ENCODE measurements at places on chromosomes 2 and 18. TPM values are rescaled to one million over a fixed set of nuclear protein-coding genes. Genes with fewer than 3 reads are reported as not detected.

Gene CRYGD
- not detected for total RNA-seq

Gene COQ10B
- 64.2 TPM for total RNA-seq

Gene SPR
- 15.8 TPM for total RNA-seq

Gene ICOS
- not detected for total RNA-seq

Gene SERPINB11
- not detected for total RNA-seq

GRCh38 chr2:241230435-241230834 lies 42.0 kb downstream of the ANO7 start:
- no peak for DNase-seq

DNA sequence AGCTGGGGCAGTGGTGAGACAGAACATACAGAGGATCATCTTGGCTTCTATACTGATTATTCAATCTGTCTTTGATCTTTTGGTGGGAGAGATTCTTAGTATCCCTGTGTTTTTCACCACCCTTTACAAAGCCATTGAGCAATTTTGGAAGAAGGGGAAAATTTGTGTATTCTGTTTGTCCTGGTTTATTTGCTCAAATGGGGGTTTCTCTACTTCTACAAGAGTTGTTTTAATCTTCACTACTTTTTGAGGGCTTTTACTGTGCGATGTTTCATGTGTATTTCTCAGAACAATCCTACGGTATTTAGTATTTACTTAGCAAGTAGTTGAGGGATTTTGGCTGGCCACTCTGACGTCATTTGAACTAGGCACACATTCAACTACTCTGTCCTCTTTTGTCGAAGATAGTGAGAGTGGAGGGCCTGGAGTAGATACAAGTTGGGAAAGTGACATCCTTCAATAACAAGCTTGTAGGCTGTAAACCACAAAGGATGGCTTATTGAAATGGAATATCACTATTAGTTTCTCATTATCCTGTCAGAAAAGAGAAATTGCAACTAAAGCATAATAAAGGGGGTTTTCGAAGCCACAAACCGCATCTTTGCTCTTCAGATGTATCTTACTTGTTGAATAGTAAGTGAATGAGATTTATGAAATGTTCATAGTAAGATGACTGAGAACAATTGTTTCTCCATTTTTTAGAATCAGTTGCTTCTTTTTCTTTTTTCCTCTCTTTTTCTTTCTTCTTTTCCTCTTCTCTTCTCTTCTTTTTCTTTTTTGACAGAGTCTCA lies 24.8 kb downstream of the FMNL2 start:
- peak; percentile 17 for DNase-seq

DNA sequence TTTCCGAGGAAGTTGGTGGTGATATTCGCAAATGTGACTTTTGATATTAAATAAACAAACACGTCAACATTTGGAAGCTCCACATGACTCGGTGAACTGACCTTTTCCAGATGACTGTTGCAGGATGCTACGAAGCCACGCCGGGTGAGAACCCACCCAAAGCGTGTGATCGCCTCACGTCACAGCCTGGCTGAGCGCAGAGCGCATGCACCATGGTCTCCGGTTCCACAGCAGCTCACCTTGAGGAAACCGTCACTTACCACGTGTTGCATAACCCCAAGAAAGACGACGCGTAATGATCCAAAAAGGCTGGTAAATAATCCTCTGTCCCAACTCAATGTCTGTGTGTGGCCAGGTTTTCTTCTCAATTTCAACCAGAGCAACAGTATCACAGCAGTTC lies 64.5 kb upstream of the CTDP1 start:
- no peak for DNase-seq

DNA sequence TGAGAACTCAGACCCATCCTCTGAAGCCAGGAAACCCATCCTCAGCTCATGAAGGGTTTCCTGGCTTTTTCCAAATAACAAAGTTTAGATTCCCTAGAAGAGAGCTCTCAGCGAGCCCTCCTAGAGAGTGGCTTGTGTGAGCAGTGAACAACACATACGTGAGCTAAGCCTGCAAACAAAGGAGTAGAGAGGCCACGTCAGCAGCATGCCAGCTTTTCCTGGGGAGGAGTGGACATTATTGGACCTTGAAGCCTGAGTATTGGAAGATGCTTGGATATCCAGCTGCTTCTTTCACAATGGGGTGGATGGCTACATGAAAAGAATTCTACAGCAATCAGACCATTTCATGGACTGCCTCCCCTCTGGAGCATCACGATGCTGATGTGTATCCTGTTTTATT lies 21.1 kb downstream of the KIF5C start:
- no peak for DNase-seq

DNA sequence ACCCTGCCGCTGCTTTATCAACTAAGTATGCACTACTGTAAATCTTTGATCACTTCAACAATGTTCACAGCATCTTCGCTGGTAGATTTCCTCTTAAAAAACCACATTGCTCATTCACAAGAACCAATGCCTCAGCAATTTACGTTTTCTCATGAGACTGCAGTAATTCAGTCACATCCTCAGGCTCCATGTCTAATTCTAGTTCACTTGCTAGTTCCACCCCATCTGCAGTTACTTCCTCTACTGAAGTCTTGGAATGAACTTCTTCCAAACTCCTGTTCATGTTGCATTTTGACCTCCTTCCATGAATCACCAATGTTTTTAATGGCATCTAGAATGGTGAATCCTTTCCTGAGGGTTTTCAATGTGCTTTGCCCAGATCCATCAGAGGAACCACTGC lies 35.8 kb downstream of the PRELID3A start:
- DNase-seq, result peak; percentile 14

DNA sequence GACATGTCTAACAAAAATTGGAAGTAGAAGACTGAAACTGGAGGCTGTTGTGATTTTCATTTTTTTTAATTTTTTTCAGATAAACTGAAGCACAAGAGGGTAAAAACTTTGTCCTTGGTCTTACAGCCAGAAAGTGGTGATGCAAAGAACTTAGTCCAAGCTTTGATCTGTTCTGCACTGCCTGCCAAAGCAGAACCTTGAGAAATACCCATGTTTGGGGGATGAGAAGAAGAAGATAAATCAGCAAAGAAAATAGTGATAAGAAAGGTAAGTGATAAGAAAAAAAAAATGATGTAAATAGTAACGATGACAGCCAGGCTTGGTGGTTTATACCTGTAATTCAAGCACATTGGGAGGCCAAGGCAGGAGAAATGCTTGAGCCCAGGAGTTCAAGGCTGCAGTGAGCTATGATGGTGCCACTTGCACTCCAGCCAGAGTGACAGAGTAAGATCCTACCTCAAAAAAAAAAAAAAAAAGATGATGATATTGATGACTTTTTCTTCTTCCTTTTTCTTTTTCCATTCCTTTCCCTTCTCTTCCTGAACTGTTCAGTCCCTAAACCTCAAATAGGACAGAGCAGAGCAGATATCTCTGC lies 14.6 kb upstream of the NOSTRIN start:
- DNase-seq, result no peak

DNA sequence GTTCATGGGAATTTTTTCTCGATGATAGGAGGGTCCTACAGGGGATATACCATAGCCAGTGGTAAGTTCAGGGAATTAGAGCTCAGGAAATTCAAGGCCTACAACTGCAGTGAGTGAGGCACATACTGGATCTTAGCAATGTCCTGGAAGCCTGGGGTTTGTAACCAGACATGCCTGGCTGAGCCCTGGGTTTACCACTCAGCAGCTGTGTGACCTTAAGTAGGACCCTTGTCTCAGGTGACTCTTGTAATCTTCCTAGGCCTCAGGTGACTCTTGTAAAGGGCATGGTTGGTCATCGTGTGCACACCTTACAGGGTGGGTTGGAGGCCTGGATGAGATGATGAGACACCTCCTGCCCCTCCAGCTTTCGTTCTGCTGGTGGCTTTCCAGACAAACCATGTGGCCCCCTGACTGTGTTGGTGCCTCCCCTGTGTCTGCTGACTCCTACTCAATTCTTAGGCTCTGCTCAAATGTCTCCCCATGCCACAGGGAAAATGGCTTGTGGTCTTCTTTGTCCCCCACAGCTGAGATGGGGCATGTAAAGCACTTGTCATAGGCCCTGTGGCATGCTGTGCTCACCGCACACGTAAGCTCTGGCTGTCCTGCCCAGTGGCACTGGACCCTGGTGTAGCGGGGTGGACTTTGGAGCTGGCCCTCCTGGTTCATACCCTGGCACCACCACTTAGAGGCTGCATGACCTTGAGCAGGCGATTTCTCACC lies 94.1 kb downstream of the FHOD3 start:
- no peak for DNase-seq

DNA sequence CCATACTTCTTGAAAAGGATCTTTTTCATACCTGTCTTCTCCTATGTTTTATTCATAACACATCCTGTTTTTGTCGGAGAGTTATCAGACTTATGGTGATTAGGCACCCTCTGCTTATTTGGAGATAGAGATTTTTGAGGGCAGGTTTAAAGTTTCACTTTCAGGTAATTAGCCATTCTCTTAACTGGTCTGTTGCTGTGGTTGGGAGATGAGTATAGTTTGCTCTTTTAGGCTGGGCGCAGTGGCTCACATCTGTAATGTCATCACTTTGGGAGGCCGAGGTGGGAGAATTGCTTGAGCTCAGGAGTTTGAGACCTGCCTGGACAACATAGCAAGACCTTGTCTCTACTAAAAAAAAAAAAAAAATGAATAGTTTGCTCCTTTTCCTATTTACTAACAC lies 25.3 kb downstream of the SFTPB start:
- no peak for DNase-seq

DNA sequence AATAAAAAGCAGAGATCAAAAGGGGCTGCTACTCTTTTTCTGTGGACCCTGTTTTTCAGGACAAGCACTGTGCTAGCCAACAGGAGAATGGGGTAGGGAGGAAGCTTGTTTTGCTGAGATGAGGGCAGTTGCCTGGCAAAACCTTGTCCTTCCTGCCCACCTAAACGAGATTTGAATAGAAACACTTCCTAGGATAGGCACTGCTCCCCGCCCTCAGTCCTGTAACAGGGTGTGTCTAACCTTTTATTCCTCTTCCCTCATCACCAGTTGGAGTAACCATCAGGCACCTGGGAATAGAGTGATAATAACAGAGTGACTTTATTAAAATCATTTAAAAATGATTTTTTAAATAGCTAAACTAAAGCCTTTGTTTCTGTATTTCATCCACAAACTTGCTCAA lies 368.8 kb downstream of the LNPK start:
- no peak for DNase-seq

DNA sequence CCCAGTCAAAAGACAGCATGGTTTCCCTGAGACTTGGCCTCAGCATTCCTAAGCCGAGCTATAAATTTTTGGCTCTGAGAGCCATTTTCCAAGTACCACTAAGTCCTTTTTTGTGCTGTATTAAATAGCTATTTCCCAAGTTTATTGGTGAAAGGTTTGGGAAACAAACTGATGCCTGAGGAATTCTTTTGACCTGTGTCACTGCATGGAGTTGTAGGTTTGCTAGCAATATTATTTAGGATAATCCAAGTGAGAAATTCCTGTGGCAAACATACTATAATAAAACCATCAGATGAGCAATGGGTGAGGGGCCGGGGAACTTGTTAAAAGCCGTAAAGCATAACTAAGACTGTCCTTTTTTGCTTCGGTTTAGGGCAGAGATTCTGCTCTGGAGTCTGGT lies 28.4 kb downstream of the ARHGAP28 start:
- DNase-seq, result peak; percentile 60

DNA sequence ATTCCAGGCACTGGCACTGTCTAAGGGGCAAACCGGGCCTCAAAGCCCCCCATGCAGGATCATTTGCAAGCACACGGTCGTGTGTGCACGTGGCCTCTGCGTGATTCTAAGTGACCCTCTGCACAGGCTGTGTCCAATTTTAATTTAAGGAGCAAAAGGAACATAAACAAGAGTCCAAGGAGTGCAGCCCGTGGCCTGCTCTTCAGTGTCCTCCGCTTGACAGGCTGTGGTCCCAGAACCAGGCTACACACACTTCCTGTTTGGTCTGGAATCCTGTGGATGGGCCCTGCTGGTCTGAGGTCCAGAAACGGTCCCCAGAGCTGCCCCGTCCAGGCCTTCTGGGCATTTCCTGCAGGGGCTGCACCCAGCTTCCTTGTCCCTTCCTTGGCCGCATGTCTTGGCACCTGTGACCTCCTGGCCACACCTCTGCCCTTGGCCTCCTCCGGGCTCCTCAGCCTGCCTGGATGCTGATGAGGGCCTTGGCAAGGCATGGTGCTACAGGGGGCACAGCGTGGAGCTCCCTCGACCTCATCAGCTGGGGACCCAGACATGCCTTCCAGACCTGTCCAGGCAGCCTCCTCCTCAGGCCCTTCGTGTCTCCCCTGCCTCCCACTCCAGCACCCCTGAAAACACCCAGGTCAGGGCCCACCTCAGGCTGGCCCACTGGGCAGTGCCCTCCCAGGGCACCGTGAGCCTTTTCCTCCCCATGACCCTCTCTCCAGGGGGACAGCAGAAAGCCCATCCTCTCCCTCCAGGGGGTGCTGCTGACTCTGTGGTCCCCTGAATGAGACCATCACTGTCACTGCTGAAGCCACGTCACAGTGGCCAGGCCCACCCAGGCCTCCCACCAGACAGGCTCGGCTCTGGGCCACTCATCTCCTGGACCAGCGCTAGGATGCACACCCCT lies 136.4 kb upstream of the GPC1 start:
- no peak for DNase-seq
